ENCODE measurements at places on chromosomes 4 and X.

DNA sequence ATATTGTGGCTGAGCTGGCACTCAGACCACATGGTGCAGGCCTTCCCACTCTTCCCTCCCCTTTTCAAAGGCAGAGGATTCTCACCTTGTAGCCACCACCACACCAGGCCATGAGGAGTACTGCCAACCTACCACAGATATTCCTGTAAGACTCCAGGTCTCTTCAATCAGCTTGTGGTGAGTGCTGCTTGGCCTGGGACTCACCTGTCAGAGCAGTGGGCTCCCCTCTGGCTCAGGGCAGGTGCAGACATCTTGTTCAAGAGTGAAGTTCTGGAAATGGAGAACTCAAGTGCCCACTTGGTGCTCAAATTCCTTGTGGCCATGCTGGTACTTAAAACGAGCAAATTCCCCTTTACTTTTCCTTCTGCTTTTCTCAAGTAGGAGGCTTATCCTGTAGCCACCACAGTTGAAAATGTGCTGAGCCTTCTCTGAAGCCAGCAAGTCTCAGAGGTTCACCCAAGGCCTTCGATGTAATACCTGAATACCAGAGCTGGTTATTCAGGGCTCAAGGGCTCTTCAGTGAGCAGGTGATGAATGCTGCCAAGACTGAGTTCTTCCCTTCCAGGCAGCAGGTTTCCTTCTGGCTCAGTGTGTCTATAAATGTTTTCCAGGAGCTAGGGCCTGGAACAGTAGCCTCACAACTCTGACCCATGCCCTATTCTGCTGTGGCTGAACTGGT lies 212.9 kb downstream of the TEX13C start:
- DNase-seq = no peak

DNA sequence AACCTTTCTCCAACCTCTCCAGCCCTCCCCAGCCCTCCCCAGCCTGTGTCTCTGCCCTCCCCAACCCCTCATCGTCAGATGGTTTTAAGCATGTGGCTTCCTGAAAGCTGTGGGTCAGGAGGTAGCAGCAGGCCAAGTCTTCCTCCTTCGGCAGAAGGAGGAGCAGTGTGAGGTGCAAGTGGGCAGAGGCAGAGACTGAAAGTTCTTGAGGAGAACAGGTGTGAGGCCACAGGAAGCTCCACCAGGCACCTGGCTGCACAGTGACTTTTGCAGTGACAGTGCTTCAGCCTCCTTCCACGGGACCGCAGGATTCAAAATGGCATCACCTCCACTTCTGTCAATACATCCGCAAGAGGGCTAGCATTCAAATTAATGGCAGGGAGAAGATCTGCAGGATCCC lies 203.9 kb upstream of the LEF1 start:
- no peak for DNase-seq

- no peak for DNase-seq
Measured at GRCh38 chr4:139532947-139533346, 23.1 kb downstream of the SETD7 start.

- no peak for DNase-seq
Measured at GRCh38 chrX:13009844-13010243, 34.6 kb downstream of the FAM9C start.

GRCh38 chr4:99807666-99808065 lies 9.0 kb upstream of the DAPP1 start:
- DNase-seq = no peak

DNA sequence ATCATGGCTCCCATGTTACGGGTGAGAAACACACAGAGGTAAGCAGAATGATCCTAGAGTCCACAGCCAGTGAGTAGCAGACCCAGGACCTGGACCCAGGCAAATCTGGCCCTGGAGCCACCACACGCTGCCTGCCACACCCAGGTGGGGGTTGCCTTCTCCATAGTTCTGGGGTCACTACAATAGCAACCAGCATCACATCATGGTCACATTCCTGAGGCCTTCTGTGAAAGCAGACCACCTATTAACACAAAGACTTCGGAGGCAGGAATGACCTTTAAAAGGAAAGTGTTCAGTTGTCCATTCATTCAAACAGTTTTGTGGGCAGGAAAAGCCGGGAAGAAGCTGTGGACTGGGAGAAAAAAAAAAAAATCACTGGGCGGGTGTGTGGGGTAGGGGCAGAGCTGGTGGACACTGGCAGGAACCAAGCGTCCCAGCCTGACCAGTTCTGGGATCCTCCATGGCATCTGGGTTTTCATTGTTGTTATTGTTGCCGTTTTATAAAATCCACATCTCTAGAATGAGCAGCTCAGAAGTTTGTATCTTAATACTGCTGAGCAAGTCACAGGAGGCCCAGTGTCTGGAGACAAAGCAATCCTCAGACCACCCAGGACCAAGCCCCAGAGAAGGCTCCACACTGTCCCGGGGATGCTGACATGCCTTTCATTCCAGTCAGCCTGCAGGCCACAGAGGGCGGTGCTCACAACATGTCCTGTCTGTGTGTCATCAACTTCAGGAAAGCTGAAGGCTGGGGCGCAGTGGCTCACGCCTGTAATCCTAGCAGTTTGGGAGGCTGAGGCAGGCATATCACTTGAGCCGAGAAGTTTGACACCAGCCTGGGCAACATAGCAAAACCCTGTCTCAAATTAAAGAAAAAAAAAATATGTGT lies 67.0 kb downstream of the SEL1L3 start:
- DNase-seq = no peak

DNA sequence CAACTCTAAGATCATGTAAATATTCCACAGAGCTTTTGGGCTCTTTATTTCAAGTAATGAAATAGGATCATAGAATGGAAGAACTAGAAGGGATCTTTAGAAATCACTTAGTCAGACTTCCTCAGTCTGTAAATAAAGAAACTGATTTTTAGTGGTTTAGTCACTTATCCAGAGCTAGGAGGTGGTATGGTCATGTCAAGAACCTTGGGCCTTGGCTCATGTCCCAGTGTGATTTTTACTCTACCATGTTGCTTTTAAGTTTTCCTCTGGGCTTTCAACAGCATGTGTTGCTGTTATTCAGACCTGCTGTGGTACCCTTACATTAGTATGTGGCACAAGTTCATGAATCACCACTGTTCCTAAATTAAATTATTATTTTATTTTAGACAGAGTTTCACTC lies 184.9 kb downstream of the FRAS1 start:
- no peak for DNase-seq

GRCh38 chr4:137375111-137375850 lies 157.0 kb downstream of the PCDH18 start:
- no peak for DNase-seq

DNA sequence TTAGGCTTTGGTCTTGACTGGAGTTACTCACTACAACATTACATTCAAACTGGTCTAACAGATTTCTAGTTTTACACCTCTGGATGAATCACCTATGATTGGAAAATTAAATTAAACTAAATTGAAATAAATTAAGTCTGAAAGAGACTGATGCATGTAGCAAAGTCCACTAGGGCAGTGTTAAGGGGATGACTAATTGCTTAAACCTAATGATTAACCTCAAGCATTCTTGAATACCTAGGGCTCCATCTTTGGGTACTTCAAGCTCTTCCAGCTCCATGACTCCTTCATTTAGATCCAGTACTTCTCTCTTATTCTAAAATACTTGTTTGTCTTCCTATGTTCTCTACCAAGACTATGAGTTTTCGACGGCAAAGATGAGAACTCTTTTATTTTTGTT lies 86.8 kb downstream of the SH2D1A start:
- DNase-seq = no peak

DNA sequence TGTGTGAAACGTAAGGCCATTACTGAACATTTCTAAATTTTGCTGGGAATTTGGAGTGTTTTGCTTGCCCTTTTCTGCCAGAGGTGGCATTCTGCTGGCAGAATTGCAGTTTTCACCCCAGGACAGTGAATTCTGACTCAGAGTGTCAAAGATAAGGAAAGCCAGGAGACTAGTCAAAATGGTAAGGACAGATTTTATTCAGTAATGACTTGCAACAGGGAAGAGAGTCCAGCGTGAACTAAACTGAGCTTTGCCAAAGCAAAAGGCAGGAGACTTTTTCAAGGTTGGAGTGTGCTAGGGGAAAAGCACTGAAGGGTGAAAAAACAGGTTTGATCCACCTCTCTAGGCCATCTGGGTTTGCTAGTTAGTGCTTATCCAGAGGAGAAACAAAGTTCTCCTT lies 19.4 kb downstream of the MRFAP1 start:
- DNase-seq = no peak

DNA sequence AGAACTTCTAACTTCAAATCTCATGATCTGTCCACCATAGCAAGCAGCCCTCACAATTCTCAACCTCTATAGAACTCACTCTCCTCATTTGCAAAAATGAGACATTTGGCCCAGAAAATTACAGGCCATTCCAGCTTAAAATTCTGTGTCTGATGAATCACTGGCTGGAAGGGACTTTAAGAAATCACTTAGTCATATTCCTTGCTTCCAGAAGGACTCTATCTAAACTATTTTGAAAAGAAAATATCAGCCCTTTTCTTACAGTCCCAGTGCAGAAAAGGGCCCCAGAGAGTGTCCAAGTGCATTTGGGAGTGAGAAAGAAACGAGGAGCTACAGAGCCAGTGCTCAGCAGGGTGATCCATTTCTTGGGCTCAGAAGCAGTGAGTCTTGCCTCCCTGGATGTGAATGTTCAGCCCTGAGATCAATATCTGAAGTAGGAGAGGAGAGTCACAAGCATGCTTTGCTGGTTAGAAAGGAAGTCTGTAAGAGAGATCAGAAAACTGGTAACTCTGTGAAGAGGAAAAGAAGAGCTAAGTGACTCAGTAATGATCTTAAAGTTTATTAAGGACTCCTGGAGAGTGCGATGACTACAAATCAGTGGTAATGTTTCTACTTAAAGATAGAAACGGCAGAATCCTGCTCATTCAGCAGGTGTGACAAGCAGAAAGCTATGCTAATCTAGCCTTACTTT lies 139.8 kb downstream of the PALLD start:
- no peak for DNase-seq

DNA sequence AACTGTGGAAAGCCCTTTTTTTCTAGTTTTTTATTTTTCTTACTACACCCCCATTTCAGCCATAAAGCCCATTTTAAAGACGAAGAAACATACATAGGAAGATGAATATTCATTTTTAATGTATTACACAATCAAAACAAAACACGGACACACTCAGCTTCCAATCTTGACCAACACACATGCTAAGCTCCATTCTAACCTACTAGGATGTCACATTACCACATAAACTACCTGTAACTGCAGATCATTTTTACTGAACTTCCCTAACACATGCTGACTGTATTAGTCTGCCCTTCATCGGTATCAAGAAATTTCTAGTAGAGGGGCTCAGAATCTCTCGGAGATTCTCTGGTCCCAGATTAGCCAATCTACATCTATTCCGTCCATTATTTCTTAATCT lies 1.8 kb downstream of the CCNI start:
- DNase-seq = no peak

- no peak for DNase-seq
Measured at GRCh38 chr4:93897559-93897958, 69.0 kb downstream of the ATOH1 start.

- DNase-seq = no peak
Measured at GRCh38 chrX:47593522-47593921, 11.3 kb downstream of the TIMP1 start.

- DNase-seq = no peak
Measured at GRCh38 chr4:142713282-142714030, 132.6 kb downstream of the INPP4B start.

- DNase-seq = no peak
Measured at GRCh38 chrX:123600181-123600580, 132.7 kb downstream of the THOC2 start.

DNA sequence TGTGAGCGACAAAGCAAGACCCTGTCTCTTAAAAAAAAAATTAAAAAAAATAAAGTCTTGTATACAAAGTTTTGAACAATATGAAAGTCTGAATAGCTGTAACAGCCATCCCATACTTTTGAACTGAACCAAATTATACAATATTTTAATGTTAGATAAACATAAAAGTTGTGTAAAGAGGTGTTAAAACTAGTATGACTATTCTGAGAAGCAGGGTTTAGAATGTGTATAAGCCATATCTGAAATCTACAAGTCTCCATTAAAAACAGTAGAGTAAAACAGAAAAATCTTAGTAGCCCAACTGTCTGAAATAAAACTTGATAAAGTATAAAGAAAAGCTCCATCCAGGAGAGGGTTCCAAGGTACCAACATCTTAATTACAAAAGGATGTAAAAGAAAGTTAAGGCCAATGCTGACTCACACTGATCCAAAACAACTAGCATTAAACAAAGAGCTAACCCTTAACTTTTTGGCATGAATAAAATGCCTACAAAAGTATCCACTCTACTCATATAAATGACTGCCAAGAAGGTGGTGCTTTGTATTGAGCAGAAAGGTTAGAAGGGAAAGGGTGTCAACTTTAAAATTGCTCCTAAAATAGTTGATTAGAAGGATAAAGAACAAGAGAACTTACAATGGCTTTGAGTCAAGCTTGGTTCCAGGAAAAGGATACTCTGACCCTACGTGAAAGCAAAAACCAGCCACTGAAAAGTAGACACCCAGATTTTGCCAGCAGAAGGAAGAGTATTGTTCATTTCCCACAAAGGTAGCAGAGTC lies 18.5 kb downstream of the CNOT6L start:
- DNase-seq = no peak

DNA sequence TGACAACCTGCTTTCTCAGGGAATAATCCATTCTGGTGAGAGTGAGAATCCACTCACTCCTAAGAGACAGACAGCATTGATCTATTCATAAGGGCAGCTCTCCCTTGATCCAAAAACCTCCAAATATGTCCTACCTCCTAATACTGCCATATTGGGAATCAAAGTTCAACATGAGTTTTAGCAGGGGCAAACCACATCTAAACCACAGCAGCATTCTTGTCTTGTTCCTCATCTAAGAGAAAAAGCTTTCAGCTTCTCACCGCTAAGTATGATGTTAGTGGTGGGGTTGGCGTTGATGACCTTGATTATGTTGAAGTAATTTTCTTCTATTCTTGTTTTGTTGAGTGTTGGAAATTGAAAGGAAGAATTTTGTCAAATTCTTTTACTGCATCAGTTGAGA lies 69.6 kb downstream of the SERTM2 start:
- no peak for DNase-seq

DNA sequence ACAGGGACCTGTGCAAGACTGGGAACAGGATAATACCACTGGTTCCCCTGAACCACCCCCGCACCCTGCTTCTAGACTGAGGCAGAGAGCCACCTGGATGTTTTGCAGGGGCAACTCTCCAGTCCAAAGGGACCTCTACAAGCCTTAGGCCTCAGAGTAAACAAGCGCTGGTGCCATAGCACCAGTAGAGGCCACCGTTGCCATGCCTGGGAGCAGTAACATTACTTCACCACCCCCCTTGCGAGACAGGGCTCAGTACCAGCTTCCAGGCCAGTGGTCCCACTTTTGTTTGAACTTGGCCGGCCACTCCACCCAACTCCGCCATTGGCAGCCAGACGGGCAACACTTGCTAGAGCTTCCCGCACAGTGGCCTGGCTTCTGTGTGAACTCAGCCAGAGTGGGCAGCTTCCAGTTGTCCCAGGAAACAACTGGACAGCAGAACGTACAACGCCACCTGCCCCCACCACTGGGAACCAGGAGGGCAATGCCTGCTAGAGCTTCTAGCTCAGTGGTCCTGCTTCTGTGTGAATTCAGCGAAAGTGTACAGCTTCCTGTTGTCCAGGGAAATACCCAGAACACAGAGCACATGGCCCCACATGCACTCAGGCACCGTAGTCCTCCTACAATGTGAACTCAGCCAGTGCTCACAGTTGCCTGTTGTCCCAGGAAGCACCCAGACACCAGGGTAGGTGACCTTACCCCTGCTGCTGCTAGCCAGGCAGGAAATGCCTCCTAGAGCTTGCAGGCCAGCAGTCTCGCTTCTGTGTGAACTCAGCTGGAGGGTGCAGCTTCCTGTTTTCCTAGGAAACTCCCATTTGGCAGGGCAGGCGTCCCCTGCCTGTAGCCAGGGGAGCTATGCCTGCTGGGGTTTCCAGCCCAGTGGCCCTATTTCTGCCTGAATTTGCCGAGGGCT lies 39.9 kb upstream of the PCDH19 start:
- DNase-seq = no peak
